NCI-H82 (cell line): ENCODE measurements at places on chromosomes 3 and 15.
A peak's percentile ranks its signal among the peaks of the same experiment; 100 is the strongest.

- DNase-seq, result peak; percentile 30
These were observed 1062.2 kb upstream of the EPHA6 start for GRCh38 chr3:95752199-95752598.

GRCh38 chr3:150497956-150498355 lies 48.3 kb downstream of the SERP1 start:
- DNase-seq, result no peak

- peak; percentile 90 for DNase-seq
These were observed 9.1 kb downstream of the RAMAC start for GRCh38 chr15:82995076-82995475.

DNA sequence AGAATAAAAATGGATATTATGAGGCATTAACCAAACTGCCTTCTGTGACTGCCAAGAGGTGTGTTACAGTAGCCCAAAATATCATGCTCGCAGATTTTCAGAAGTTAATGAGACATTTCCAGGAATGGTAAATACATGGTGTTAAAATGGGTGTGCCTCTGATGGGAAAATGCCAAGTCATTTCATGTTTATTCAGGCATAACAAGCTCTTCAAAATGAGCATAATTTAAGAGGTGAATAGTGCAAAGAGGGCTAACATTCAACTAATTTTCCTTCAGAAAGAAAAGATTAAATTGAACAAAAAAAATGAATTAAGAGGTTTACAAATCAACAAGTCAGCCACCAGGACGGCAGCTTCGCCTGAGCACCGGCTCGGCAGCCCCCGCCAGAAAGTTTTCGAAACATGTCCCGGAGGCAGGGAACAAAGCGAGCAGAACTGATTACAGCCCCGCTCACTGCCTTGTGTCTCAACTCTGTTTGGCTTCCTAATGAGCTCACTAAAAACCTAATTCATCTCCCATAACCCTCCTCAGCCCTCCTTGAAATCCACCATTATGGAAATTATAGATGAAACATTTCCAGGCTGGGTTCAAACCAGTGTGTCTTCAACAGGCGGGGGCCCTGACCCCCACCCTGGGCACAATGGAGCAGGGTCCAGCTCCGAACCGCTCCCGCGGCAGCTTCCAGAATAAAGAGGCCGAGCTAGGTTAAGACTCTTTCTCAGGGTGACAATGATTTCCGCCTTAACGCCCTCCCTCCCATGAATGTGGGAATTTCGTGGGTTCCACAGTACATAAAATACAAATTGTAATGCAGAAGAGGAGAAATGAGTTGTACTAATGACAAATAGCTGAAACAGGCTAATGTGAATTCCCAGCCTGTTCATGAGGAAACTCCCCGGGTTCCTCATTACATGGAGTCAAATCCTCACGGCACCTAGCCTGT lies 43.9 kb downstream of the MEIS2 start:
- no peak for DNase-seq

DNA sequence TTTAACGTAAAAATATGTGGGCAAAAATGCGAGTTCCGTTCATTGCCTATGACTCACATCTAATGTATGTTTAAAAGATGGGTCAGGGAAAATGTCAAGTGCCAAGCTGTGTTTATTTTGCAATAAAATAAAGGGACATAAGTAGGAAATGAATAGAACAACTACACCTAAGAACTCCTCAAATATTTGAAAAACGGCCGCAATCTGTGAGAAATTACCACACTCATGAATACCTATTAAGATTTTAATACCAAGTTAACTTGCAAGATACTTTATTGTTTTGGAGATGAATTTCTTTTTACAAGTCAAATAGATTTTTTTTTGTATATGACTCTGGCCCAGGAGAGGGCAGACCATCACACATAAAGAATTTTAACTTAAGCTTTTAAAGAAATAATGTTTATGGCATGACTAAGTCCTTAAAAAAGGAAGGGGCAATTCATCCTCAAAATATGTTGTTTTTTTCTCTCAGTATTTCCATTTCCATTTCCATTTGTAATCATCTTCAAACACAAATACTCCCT lies 152.7 kb downstream of the SUCNR1 start:
- DNase-seq, result no peak

GRCh38 chr15:83993591-83993990 lies 242.0 kb upstream of the GOLGA6L4 start:
- DNase-seq, result no peak

DNA sequence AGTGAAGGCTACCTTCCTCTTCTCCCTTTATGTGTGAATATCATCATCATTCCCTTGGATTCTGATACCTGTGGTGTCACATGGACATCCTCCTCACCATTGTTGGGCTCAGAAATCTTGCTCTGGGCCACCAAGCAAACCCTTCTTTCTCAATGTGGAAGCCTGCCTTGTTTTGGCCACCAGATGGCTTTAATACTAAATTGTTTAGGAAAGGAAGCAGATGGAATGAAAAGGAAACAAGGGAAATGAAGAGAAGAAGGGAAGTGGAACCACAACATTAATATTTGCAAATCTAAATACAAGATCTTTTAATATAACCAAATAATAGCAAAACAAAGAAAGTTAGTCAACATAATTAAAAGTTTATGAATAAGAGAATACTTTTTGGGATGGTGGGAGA lies 14.0 kb downstream of the FAM227B start:
- no peak for DNase-seq

DNA sequence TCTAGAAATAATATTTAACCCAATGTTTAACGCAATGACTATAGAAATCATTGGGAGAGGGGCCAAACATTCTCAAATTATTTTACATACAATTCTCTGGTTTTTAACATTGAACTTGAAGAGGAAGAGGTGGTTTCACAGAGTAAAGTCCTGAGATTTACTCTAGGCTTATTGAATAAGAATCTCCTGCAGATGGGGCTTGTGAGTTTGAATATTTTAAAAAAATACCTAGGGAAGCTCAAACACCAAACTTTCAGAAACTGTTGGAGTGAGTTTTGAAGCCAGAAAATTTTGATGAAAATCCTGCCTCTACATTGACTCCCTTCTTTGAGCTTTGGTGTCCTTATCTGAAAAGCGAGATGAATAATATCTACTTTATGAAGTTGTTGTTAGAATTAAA lies 906.6 kb downstream of the TUSC7 start:
- DNase-seq, result no peak

DNA sequence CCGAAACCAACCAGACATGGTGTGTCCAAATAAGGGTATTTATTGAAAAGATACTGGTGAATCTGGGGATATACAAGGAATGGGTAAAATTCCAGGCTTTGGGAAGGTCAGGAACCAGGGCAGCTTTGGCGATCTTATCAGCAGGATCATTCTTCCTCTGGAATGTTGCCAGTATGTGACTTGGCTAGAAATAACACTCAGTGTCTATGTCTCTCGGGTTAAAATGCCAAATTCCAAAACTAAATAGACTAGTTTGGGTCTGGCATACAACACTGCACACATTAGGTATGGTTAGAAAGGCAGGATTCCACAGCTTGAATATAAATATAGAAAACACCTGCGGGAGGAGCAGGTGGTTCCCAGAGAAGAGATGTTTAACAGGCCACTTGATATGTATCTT lies 220.2 kb upstream of the CD96 start:
- no peak for DNase-seq

- no peak for DNase-seq
These were observed 75.8 kb downstream of the MAP2K5 start for GRCh38 chr15:67618297-67618696.

DNA sequence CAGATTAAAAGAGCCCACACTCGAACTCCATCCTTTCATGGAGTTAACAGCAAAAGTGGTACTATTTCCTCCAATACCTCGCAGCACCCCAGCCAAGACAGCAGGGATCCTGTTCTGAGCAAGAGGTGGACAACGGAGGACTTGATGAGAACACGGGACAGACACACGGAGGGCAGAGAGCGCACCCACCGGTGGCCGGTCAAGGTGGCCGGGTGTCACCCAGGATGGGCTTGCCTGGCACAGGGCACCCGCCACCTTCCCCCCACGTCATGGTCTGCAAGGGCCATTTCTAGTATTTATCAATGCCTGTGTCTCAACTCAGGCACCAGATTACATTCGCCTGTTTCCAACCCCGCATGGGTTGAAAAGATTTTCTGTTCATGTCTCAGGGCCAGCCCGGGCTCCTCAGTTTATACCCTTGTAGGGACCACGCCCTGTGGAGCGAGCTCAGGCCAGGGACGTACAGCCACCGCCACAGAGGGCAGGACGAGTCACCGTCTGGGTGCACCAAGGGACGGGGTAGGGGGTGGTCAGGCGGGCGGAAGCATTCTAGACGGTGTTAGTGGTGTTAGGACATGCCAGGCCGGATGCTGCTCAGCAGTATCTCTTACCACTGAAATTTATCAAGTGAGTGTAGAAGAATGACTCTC lies 64.2 kb downstream of the CYFIP1 start:
- no peak for DNase-seq

DNA sequence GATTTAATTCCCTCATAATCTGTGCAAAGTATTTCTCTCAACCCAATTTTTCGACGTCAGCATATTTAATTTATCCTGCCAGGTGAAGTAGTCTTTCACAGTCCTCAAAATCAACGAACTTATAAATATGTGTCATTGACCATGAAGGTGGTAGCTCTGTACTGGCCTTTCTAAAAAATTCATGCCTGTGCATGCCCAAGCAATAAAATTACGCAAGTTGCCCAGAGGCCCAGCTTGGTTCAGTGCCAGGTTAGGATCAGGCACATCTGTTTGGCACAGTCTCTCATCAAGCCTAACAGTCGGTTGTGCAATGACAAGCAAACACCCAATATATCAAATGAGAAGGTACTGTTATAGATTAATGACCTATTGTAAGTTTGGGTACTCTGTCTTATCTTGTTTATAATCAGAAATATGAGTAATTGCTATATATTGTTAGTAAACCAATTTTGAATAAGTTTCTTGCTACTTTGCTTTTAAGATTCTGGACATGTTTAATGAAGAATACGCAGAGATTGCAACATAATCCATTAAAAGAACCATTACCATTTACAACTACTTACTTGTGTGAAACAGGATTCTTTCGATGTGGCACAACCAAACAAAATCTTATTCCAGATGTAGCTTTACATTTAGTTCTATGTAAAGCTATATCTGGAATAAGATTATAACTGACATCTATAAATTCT lies 159.0 kb upstream of the IL12A start:
- DNase-seq, result peak; percentile 14

DNA sequence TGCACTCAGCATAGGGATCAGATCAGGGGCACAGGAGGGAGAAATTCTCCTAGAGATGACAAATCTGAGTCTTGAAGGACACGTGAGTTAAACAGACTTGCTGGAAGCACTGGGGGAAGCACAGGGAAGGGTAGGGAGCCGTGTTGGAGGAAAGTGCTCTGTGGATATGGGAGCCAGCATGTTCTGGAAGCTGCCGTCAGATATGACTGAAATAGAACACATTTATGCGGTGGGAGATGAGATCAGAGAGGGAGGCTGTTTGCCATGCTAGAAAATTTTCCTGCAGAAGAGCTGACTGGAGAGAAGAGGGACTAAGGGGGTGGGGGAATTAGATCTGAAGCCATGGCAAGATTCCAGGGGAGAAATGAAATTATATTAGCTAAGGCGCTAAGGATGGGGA lies 1.8 kb downstream of the TAMM41 start:
- DNase-seq, result no peak

DNA sequence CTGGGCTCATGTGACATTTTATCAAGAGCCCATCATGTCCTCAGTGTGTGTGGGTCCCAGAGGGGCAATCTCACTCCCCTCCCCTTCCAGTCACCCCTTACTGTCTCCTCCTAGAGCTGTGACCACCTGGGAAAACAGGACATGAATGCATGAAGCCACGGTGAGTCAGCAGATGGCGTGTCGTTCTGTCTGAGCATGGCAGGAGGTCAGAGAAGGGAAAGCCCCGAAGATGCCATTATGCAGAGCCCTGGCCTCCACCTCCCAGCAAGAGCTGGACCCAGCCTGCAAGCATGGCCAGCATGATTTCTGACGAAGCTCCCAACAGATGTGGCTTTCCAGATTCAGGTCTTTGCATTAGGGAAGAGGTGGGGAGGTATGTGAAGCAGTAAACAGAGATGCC lies 118.5 kb downstream of the TLE3 start:
- peak; percentile 64 for DNase-seq

- no peak for DNase-seq
These were observed 323.3 kb downstream of the CLSTN2 start for GRCh38 chr3:140258222-140258724.

DNA sequence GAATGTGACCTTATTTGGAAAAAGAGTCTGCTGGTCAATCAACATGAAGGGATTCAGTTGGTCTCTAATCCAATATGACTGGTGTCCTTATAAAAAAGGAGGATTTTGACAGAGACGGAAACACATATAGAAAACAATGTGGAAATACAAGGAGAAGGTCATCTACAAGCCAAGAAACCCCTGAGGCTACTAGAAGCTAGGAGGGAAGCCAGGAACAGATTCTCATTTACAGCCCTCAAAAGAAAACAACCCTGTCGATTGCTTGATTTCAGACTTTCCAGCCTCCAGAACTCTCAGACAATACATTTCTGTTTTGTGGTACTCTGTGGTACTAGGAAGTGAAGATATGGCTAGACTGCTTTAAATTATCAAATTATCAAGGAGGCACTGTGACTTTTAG lies 162.9 kb upstream of the IGF1R start:
- DNase-seq, result no peak

GRCh38 chr3:177778633-177779032 lies 581.4 kb upstream of the TBL1XR1 start:
- no peak for DNase-seq

- DNase-seq, result no peak
These were observed 7.4 kb downstream of the RRP9 start for GRCh38 chr3:51934139-51934850.

DNA sequence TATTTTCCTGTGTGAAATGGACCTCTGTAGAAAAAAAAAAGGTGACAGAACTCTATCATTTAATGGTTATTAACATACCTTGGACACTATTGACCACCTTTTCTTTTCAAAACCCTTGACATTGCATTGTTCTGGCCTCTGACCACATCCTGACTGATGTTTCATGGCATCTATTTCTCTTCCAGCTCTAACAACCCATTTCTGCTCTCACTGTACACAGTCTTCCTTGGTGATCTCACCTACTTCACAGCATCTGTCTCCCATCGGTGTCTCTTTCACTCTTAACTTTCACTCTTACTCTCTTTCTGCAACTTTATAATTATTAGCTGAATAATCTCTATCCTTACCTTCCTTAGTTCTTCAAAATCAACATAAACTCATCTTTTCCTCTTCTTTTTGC lies 217.4 kb upstream of the CD96 start:
- no peak for DNase-seq

- no peak for DNase-seq
These were observed 56.3 kb downstream of the HMG20A start for GRCh38 chr15:77476995-77477394.

GRCh38 chr15:100781961-100782530 lies 97.6 kb upstream of the ALDH1A3 start:
- DNase-seq, result no peak

DNA sequence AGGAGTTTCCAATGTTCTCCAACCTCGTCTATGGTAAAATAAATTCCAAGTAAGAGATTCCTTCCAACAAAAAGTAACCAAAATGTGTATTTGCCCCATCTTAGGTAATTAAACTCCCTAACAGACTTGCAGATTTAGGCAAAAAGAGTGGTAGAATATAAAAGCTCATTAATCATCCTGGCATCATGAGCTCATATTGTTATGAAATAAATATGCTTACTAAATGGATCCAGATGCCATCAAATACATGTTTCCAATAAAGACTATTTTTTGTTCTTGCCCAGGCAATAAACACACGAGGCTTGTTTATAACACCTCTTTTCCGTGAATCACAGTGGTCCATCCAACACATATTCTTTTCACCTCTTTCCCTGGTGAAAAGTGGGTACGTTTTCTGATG lies 189.4 kb downstream of the THSD4 start:
- no peak for DNase-seq
